ENCODE measurements at places on chromosomes 1 and 21. TPM values are rescaled to one million over a fixed set of nuclear protein-coding genes. Genes with fewer than 3 reads are reported as not detected.

- DNase-seq, result no peak
Observed at GRCh38 chr1:160124705-160125478, 9.3 kb downstream of the ATP1A2 start.

- no peak for DNase-seq
Observed at GRCh38 chr21:16418642-16419041, 688.9 kb downstream of the USP25 start.

DNA sequence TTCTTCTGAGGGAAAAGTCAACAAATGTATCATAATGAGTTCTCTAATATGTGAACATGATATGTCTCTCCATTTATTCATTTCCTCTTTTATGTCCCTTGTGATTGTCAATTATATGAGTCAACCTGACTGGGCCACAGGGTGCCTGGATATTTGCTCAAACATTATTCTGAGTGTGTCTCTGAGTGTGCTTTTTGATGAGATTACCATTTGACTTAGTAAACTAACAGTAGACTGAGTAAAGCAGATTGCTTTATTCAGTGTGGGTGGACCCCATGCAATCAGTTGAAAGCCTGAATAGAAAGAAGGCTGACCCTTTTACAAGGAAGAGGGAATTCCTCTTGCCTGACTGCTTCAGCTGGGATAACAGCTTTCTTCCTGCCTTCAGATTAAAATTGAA is 142.6 kb downstream of the SLC35F3 start:
- no peak for DNase-seq

Gene UBXN11
- total RNA-seq, result 15.6 TPM

Gene CCSAP
- 5.7 TPM for total RNA-seq

Gene CYB5RL
- total RNA-seq, result 9.6 TPM
